Esophagus muscularis mucosa (tissue), 4 donors: ENCODE measurements at places on chromosomes 3 and 15. TPM values are rescaled to one million over a fixed set of nuclear protein-coding genes. Genes with fewer than 3 reads are reported as not detected.

Gene RARRES1
- total RNA-seq, result 35.1 TPM

Gene RHOV
- not detected for total RNA-seq

Gene DZIP1L
- total RNA-seq, result 12.1 TPM

Gene CELF6
- total RNA-seq, result 1.2 TPM

Gene RTP4
- 0.50 TPM for total RNA-seq

Gene TMEM108
- 12.1 TPM for total RNA-seq

Gene SCAMP5
- 3.3 TPM for total RNA-seq

Gene REC114
- total RNA-seq, result not detected

DNA sequence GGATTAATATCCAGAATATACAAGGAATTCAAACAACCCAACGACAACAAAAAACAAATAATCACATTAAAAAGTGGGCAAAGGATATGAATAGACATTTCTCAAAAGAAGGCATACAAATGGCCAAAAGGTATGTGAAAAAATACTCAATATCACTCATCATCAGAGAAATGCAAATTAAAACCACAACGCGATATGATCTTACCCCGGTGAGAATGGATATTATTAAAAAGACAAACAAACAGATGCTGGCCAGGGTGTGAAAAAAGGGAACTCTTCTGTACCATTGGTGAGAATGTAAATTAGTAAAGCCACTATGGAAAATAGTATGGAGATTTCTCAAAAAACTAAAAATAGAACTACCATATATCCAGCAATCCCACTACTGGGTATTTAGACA, 43.5 kb upstream of the MEF2A start:
- DNase-seq, result no peak

DNA sequence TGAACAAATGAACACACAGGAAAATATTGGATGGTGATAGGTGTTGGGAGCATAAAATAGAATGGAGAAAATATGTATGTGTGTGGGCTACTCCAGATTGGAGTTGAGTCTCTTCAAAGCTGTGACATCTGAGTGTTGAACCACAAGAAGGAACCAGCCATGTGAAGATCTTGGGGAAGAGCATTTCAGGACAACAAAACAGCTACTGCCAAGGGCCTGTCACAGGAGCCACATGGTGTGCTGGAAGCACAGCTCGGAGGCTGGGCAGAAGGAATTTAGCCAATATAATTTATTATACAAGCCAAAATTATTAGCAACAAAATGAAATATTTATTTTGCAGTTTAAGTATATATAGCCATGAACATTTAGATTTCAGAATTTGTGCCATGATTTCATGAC, 108.3 kb upstream of the FGF7 start:
- DNase-seq, result no peak

GRCh38 chr15:73936181-73936580, 9.9 kb downstream of the LOXL1 start:
- no peak for DNase-seq

DNA sequence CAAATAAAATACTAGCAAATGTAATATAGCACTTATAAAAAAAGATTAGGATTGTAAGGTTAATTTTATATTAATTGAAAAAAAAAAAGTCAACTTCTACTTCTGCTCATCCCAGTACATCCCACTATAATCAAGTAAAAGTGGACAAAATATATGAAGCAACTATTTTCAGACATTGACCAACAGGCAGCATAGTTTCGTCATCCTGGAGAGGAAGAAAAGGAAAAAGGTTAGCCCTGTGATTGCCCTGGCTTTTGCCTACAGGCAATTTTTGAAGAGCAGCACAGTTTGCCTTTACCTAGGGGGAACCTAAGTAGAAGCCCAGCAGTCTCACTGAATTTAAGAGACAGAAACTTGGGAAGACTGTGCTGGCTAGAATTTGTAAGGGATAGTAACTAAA, 52.2 kb upstream of the ACTC1 start:
- no peak for DNase-seq

GRCh38 chr3:140468407-140468806, 209.5 kb upstream of the TRIM42 start:
- no peak for DNase-seq

- DNase-seq, result no peak
Measured at GRCh38 chr15:92000709-92001108, 147.2 kb downstream of the SLCO3A1 start.

- DNase-seq, result no peak
Measured at GRCh38 chr3:172746475-172746874, 4.1 kb upstream of the ECT2 start.

GRCh38 chr15:91496754-91497691, 356.5 kb upstream of the SLCO3A1 start:
- no peak for DNase-seq

DNA sequence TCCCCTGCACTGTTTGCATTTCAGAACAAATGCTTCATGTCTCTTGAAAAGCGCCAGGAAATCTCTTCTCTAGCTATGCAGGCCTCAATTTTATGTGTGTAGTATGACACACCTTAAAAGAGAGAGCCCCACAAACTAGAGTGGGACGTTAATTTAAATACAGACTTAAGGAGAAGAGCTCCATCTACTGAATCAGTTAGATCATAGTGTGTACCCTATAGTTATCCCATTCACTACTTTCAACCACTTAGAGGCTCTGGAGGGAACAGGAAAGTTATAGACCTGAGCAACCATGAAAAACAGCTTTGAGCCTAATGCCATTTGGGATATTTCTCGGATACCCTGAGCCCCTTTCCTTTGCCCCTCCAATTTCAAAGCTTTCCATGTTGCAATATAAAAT, 153.7 kb downstream of the TIGIT start:
- no peak for DNase-seq

GRCh38 chr3:36892457-36893136, 52.3 kb downstream of the TRANK1 start:
- DNase-seq, result peak; percentile 24
